Activated CD4-positive, alpha-beta T cell treated with anti-CD3 and anti-CD28 coated beads, Interleukin-2, amount 50 U/mL, for 4 hours (primary cell): ENCODE measurements at places on chromosomes 1 and 21.
A peak's percentile ranks its signal among the peaks of the same experiment; 100 is the strongest.

GRCh38 chr1:225881959-225882693, at the start of gene TMEM63A:
Gene TMEM63A, minus strand, starts transcription at chr1:225882380. Its CDS starts 4,800 bp downstream, at chr1:225877580.
- peak; percentile 87 for DNase-seq

- DNase-seq, result no peak
Observed at GRCh38 chr21:35529171-35529863, 480.2 kb upstream of the RUNX1 start.

- DNase-seq, result no peak
Observed at GRCh38 chr1:178393370-178393769, 103.4 kb downstream of the CLEC20A start.

DNA sequence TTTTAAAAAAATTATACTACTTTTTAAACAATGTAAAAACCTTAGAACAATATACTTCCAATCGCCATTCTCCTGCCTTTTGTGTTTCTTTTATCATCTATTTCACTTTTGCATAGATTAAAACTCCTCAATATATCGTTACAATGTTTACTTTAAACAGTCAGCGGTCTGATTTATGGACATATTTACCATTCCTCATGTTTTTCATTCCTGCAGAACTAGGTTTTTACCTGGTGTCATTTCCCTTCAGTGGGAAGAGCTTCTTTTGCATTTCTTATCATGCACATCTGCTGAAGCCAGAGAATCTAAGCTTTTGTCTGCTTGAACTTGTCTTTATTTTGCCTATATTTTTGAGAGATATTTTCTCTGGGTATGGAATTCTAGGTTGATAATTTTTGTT, 277.4 kb upstream of the PLXNA2 start:
- no peak for DNase-seq

DNA sequence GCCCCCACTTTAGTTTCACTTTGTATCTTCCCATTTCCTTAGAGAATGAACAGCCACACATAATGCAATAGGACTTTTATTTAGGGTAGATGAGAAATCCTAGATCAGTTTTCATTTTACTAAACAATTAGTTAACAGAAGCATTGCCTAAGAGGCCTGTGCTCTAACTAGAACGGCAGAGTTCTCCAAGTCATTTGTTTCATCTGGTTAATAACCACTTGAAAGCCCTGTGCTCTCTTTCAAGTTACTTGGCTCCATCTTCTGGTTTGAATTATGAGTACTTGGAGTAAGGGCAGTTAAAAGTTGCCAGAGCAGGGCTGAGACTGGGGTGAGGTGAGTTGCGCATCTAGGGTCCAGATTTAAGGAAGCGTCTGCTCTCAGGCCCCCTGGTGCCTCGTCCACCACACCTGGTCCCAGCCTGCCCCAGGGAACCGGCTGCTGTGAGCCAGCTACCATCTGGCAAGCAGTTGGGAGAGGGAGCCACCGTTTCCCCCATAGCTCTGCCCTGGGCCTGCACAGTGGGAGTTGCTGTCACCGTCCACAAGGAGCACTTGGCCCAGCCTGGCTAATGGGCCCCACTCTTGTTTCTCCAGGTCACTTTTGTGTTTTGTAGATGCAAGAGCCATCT, 18.1 kb upstream of the SLC44A3 start:
- DNase-seq, result no peak

GRCh38 chr1:162548170-162548569, 13.4 kb upstream of the UAP1 start:
- DNase-seq, result no peak
